Iris pigment epithelial cell (primary cell): ENCODE measurements at places on chromosomes 5 and 9.
A peak's percentile ranks its signal among the peaks of the same experiment; 100 is the strongest.

GRCh38 chr9:121303456-121304451 is 35.8 kb downstream of the GSN start:
- no peak for DNase-seq

- DNase-seq: peak; percentile 96
Observed at GRCh38 chr5:128196791-128197190, 113.2 kb downstream of the SLC12A2 start.

- no peak for DNase-seq
Observed at GRCh38 chr5:151495320-151495719, 47.9 kb downstream of the SLC36A1 start.

GRCh38 chr5:106195679-106196474 is 1474.9 kb downstream of the EFNA5 start:
- DNase-seq: no peak

- no peak for DNase-seq
Observed at GRCh38 chr5:6291961-6292360, 86.4 kb downstream of the MED10 start.

DNA sequence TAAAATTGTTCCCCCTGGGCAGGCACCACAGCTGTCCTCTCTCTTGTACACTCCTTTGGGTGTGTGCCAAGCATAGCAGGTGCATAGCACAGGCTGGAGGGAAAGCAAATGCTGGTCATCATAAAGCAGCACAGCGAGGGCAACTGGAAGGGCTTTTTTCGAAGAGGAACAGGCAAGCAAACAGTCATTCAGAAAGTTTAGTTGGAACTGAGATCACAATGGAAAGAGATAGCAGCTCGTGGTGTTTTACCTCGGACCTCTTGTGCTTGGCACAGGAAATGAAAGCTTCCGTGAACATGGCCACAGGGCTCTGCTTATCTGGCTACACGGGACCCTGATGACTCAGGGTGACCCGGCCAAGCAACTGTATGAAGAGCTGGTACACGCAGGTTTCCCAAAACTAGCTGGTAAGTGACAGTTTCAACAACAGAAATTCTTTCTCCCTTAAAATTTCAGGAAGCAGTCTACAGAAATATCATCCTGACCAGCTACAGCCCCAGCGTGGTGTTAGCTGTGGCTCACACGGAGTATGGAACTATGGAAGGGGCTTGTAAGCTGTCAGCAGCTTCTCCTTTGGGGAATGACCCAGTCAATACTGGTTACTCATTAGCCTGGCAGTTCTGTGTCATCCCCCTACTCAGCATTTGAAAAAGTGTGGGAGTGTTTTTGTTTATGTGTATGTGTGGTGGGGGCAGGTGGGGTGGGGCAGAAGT is 48.1 kb downstream of the POC5 start:
- DNase-seq: peak; percentile 63

DNA sequence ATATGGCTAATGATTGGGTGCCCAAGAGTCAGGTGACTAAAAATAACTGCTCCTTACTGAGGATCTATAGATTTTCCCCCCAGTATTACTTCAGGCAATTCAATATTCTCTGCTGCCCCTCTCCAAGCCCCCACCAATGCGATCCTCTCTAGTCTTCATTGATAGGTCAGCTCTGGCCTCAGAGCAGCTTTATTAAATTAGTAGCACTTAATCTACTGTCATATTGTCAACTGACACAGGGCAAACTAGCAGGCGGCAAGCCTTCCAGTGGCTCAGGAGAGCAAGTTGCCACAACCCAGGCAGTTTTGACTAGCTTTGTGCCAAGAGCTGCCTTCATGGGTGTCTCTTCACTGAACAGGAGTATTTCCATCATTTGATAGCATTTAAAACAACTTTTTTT is 462.9 kb downstream of the BNC2 start:
- DNase-seq: no peak

- peak; percentile 54 for DNase-seq
Observed at GRCh38 chr5:9249231-9249630, 296.6 kb downstream of the SEMA5A start.

DNA sequence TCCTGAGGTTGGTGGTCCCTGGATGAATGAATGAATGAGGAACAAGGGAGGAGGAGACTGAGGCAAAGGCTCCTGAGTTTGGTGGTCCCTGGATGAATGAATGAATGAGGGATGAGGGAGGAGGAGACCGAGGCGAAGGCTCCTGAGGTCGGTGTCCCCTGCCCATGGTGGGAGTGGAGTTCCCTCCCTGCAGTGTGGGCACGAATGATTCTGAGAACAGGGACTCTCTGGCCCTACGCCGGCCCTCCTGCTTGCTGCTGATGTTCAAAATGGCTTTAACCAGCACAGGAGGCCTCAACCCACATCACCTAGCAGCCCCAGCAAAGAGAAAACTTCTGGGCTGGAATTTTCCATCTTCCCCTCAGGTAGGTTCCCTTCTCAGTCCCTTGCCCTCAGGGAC is 377.8 kb downstream of the IRX2 start:
- no peak for DNase-seq

DNA sequence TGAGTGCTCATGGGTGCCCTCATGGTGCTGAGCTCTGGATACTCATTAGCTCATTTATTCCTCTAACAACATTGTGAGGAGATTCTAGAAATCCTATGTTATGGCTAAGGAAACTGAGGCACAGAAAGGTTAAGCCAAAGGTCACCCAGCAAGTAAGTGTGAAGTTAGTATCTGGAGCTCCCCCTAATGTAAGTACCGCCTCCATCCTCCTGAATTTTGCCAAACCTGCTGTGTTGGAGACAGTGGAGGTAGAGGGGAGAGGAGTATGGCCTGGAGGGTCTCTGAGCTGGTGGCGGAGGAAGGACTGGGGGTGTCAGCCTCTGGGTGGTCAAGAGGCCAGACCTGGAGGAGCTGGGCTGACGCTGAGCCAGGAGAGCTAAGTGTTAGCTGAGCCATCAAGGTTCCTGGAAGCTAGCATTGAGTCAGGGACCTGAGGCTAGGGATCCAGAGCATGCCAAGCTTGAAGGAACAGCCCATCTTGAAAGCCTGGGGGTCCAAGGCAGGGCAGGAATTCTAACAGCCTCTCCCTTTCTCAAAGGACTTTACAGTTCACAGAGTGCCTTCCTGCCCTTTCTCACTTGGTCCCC is 114.8 kb downstream of the RGS3 start:
- DNase-seq: peak; percentile 61

GRCh38 chr9:33187519-33188218 is 20.5 kb upstream of the B4GALT1 start:
- DNase-seq: peak; percentile 85

GRCh38 chr5:55454282-55454681 is 80.5 kb downstream of the PLPP1 start:
- peak; percentile 37 for DNase-seq

- no peak for DNase-seq
Observed at GRCh38 chr9:111896942-111897600, 457 bp downstream of the UGCG start.

DNA sequence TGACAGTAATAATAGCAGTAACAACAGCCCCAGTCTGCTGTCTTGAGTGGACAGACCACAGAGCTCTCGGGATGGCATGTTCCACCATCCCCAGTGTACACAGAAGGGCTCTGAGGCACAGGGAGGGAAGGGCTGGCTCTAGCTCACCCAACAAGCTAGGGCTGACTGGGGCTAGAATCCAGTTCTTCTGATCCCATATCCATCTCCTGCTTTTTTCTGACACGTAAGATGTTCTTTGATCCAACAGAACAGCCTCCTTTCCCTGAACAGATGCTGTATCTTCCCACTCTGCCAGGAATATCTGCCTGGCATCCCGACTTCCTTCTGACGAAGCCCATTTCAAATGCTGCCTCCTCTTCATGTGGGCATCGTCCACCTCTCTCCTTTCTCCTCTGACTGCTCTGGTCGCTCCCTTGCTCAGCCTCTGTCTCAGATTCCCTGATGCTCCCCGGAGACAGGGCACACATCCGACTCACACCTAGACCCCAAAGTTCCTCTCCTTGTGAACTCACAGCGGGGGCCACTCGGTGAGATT is 43.6 kb upstream of the CLK4 start:
- DNase-seq: no peak

- no peak for DNase-seq
Observed at GRCh38 chr9:19020886-19021455, 12.0 kb downstream of the SAXO1 start.

- peak; percentile 76 for DNase-seq
Observed at GRCh38 chr5:14913096-14913495, 41.5 kb upstream of the ANKH start.

DNA sequence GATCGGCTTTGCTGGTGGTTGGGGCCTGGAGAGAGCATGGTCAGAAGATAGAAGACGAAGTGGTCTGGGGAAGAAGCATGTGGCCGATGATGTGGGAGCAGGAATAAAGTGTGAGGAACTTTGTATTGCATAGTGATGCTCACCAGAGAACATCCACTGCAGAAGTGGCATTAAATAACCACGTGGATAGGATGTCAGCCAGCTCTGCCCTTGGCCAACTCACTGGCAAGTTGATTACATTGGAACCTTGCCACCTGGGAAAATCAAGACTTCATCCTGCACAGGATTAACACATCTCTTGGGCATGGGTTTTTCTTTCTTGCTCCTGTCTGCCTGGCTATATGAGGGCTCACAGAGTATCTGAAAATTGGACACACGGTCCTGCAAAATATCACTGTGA is 217.4 kb downstream of the DMRT2 start:
- no peak for DNase-seq

GRCh38 chr9:92968081-92968480 is 20.8 kb downstream of the FGD3 start:
- no peak for DNase-seq

DNA sequence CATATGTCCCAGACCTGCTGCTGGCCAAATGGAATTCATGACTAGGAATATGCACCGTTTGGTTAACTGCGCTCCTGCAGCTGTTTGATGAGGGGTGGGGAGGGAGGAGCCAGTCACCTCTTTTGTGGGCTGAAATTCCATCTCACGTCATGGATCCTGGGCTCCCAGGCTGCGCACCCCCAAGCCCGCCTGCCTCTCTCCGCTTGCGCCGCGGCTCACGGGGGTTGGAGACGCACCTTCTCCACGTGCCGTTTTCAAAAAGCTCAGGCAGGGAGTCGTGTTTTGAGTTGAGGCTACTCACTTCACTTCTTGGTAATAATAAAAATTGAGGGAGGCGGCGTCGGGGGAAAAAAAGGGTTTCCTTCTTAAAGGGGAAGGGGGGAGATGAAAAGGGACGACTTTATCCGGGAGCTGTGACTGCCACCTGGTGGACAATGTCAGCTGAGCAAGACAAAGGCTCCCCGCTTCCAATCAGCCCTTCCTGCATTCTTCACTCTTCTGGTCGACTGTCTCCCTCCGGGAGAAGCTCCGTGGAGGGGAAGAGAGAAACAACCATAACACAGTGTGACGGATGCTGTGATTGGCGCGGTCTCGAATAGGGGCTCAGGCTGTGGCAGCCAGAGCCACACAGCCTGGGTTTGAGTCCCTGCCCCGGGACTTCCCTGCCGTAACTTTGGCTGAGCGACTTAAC is 15.9 kb upstream of the C5orf47 start:
- DNase-seq: peak; percentile 72

DNA sequence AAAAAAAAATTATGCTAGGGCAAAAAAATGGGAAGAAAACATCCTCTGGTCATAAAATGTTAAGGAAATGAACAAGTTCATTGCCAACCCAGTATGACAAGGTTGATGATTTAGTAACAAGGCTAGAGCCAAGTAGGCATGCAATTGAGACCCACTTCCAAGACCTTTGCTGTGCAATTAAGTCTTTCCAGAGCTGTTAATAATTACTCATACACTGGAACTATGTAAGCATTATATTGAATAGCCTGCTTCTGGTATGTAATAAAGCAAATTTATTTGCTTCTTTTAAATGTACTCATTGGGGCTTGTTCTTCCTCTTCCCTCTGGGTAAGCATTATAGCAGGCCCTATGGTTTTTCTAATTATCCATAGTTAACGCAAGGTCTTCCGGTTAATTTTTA is 32.5 kb upstream of the SNAPC3 start:
- no peak for DNase-seq

DNA sequence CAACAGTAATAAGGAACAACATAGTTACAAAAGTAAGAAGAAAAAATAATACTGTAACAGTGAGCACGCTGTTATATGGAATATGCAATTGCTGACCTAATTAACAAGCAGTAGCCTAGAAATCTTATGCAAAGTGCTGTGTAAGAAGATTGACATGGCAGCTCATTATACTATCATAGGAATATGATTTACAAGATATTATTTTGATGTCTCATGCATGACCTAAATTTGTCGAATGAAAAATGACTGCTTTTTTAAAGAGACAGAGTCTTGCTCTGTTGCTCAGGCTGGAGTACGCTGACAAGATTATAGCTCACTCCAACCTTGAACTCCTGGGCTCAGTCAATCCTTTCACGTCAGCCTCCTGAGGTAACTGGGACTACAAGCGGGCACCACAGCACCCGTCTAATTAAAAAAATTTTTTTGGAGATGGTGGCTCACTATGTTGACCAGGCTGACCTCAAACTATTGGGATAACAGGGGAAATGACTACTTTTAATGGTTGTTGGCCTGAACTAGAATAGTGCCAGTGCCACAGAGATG is 10.5 kb downstream of the RAD23B start:
- DNase-seq: no peak

- DNase-seq: no peak
Observed at GRCh38 chr9:72134801-72135200, 14.4 kb upstream of the GDA start.

DNA sequence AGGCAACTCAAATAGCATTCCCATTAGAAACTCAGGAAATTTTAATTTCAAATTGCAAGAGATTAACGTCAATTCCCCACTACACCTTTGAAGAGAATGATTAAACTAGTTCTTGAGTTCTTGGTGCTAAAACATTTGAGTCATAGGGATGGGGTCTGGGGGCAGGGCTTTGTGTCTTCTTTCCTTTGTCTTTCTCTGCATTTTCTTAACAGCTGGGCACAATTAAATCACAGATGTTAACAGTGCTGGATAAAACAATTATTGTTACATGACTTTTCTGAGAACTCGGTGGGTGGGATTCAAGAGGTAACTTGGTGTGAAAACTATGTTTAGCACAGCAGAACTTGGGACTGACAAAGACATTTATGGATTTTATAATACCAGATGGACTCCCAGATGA is 351.9 kb upstream of the TNC start:
- no peak for DNase-seq

DNA sequence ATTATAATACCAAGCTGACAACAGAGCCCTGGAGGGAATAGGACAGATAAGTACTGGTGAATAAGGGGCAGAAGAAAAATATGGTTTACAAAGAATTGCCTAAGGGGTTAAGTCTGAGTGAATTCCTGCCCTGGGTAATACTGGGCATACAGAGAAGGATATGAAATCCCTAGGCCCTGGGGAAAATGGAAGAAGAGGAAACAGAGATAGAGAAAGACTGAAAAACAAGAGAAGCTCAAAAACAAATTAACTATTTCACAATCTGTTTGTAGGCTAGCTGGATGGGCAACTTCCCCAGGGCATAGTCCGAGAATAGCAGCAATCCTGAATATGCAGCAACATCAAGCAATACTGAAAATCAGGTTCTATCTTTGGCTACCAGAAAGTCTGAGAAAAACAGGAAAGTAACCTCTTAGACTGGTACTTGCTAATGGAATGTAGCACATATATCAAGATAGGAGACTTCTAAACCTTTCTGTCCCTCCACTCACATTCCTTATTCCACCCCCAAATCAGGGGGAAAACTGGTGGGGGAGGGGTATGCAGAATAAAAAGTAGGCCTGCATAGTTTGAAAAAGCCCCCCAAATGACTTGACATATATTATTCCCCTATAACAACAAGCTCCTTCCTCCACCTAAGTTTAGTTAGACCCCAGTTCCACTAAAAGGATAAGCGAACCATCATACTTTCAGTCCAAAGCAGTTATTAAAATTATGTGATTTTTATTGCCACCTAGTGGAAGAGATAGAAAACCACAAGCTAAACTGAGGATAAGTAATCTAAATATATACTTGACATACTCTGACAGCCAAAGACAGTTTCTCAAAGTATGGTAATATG is 20.6 kb downstream of the SLC38A9 start:
- DNase-seq: peak; percentile 57

- DNase-seq: peak; percentile 18
Observed at GRCh38 chr5:41795125-41795524, 75.1 kb downstream of the OXCT1 start.
